ENCODE measurements at places on chromosomes 4 and X.

- no peak for DNase-seq
Measured at GRCh38 chrX:130094696-130095095, 15.6 kb downstream of the ELF4 start.

GRCh38 chrX:73977542-73978169, 326.3 kb upstream of the ZCCHC13 start:
- no peak for DNase-seq

GRCh38 chrX:69196666-69197065, 31.4 kb upstream of the PJA1 start:
- no peak for DNase-seq

DNA sequence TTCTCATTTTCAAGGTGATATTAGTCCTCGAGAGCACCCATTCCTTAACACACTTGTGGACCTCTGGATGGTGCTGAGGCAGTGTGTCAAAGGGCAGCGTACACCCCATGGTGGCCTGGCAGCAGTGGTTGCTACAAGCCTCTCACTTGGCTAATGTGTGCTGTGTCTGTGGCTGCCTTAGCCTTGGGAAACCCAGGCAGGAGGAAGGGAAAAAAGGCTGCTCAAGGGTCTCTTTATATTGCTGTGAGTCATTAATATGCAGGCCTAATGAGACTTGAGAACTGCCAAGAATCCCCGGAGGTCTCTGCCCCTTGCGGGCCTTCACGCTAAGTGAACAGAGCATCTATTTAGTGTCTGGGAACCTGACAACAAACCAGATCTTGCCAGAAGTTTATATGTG, 7.0 kb downstream of the PCDH10 start:
- no peak for DNase-seq

- DNase-seq, result no peak
Measured at GRCh38 chrX:37371578-37371991, 22.4 kb downstream of the PRRG1 start.

GRCh38 chr4:171846232-171846631, 33.0 kb downstream of the GALNTL6 start:
- DNase-seq, result peak; percentile 16

DNA sequence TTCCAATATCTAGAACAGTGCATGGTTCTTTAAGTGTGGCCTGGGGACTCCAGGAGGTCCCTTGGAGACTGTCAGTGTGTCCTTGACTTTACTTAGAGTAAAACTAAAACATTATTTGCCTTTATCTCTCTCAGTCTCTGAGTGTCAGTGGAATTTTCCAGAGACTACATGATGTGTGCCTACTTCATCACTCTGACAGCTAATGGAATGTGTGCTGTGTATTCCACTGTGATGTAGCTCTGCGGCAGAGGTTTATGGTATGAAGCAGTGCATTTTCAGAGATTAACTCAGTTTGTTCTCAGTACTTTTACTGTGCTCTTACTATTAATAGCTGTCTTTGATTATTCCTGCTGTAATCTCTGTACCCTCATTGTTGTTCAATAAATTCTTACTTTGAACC, 85.6 kb downstream of the MANBA start:
- DNase-seq, result no peak

DNA sequence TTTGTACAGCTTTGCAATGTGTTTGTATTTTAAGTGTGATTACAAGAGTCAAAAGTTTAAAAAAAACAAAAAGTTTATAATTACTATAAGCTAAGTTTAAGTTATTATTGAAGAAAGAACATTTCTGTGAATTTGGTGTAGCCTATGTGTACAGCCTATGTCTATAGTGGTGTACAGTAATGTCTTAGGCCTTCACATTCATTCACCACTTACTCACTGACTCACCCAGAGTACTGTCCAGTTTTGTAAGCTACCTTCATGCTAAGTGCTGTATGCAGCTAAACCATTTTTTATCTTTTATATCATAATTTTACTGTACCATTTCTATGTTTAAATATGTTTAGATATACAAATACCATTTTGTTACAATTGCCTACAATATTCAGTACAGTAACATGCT, 182.3 kb downstream of the RPA4 start:
- no peak for DNase-seq

- DNase-seq, result no peak
Measured at GRCh38 chr4:119286377-119287002, 35.4 kb downstream of the FABP2 start.

DNA sequence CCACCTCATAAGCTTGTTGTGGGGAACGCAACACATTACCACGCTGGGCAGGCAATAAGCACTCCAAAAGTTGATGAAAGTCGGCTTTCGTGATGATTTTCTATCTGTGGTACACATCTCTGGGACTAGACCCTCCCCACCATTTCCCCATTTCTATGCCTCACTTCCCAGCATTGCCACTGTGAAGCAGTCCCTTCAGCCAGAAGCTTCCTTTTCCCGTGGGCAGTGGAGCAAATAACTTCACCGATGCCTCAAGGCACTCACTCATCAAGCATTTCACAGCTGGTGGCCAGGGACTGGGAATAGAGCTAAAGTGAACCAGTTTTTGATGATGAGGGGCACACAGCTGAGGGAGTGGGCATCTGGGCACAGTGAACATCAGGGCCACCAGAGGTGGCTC, 18.9 kb downstream of the C4orf50 start:
- DNase-seq, result no peak

- DNase-seq, result no peak
Measured at GRCh38 chr4:86174506-86174905, 185.3 kb downstream of the MAPK10 start.

- no peak for DNase-seq
Measured at GRCh38 chrX:71543316-71543715, 10.4 kb downstream of the OGT start.

GRCh38 chr4:70948665-70949260, 44.7 kb upstream of the DCK start:
- DNase-seq, result peak; percentile 4

GRCh38 chrX:17547658-17548057, 172.7 kb downstream of the NHS start:
- no peak for DNase-seq

DNA sequence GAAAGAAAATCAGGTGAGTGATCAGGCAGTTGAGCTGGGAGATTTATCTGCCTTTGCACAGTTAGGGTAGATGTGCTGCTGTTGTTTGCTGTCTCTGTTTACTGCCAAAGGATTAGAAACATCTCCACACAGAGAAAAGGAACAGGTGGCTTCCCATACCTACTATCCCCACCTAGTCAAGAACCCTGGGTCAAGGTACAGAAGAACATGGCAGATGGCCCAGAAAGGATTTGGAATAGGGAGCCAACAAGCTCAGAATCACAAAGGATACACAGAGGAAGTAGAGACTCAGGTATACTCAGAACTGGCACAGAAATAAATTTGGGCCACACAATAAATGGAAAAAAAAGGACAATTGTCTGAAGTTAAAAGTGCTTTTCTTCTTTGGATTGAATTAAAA, 64.3 kb downstream of the TIGD2 start:
- no peak for DNase-seq

DNA sequence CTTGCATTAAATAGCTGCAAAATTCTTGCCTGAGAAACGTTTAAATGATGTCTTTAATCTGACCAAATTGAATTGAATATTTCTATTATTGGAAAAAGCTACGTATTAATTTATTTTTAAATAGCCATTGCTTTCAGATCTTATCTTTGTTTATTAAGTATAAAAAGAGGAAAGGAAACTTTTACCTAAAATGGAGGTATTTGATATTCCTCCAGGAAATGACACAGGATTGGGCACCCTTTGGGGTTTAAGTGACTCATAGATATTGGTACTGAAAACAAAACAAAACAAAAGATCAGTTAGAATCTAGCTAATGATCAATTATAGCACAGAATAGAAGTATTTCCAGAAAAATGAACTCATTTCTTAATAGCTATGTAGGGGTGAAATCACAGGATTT, 34.1 kb downstream of the PLS3 start:
- no peak for DNase-seq

DNA sequence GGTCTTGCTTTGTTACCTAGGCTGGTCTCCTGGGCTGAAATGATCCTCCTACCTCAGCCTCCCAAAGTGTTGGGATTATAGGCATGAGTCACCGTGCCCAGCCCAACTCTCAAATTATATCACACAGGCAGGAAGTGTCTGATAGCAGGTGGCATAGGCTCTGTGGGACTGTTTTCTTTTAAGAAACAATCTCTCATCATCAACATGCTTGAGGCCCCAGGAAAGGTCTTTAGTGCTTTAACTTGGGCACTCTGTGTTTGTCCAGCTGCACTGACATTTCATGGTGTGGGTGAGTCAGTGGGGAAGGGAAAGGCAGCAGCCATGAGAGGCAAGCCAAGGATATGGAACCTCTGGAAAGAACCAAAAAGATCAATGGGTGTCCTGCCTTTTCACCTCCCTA, 88.1 kb upstream of the TSPAN5 start:
- DNase-seq, result no peak

DNA sequence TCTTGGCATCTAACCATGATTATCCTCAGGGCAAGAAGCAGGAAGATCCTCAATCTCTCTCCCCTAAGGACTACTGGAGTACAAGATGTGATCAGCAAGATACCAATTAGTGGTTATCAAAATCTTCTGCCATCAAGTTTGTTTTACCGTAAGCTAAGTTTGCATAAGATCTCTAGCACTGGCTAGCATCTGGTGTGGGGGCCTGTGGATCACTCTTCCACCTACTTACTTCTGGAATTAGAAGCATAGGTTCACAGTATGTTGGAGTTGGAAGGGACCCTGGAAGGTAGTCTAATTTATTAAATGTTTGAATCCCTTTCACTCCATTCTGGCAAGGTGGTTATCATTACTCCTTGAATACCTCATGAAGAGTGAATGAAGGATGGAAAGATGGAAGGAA, 93.3 kb upstream of the BANK1 start:
- no peak for DNase-seq

- DNase-seq, result no peak
Measured at GRCh38 chrX:113390531-113390930, 549.9 kb upstream of the AMOT start.

- DNase-seq, result no peak
Measured at GRCh38 chr4:99301376-99302164, 10.8 kb upstream of the ADH1A start.

GRCh38 chrX:130516123-130516522, 114.3 kb downstream of the RBMX2 start:
- no peak for DNase-seq

DNA sequence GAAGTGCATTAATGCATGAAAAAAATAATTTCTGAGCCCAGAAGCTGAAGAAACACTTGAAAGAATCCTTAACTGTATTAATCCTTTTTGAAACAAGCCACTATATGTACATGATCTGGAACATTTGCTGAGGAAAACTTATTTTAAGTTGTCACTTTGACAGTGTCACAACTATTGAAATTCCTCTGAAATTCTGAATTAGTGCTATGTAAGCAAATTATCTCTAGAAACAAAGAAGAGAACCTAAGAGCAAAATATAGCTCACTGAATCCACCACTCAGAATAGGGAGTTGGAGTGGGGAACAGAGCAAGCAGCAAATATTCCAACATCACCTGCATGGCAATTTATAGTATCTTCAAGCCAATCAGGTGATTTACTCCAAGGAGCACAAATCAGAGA, 34.6 kb upstream of the FAM47C start:
- no peak for DNase-seq

GRCh38 chr4:55795341-55795740, 24.2 kb upstream of the EXOC1L start:
- no peak for DNase-seq

- no peak for DNase-seq
Measured at GRCh38 chr4:185774845-185775680, 36.9 kb downstream of the SORBS2 start.

- DNase-seq, result no peak
Measured at GRCh38 chr4:61714387-61714911, 514.3 kb downstream of the ADGRL3 start.

GRCh38 chr4:177077095-177077971, 232.3 kb upstream of the NEIL3 start:
- peak; percentile 12 for DNase-seq
